Calu3 (cell line): ENCODE measurements at places on chromosomes 7 and 10. TPM values are rescaled to one million over a fixed set of nuclear protein-coding genes. Genes with fewer than 3 reads are reported as not detected.

DNA sequence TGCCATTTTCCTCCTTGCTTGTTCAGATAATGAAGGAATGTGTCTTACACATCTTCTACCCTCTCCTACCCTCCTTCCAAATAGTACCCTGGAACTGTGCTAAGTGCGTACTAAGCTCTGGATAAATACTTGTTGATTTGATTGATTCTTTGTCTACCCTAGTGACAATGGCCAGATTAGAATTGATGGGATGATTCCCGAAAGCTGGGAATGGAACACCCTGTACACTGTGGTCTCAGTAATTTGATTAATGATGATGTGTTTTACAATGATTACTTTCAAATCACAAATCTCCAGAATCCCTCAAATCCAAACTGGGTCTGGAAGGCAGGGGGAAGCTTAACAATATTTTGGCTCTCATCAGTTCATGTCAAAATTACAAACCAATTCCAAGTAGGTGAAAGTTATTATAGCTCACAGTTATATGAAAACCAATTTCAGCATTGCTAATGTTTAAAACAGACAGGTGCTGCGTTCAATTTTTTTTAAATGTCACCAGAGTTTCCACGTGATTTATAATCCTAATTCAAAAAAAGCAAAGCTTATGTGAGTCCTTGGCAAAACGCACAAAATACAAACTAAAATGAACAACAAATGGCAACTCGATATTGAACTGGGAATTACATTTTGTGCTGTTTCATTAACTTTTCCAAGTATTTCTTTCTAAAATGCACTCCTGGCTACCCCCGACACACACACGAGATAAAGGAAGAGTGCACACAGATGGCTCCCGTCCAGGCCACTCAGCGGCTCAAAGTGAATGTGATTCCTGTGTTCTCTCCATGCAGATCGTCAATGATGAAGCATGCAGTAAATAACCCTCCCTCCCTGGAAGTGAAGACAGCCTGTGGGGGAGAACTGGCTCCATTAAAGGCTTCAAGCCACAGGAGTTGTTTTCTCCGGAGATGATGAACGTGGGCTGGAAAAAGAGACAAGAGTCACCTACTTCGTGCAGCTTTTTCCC is 21.7 kb upstream of the ADRB1 start:
- H3K27ac ChIP-seq: no peak overlapping the region
- H3K4me1 ChIP-seq: peaks cover 32% of the 10 kb centered on the region
- no peak for DNase-seq
- no peaks in the 10 kb centered on the region for H3K36me3 ChIP-seq
- peaks cover 12% of the 10 kb centered on the region for H3K27me3 ChIP-seq
- no peak overlapping the region for H3K4me3 ChIP-seq

DNA sequence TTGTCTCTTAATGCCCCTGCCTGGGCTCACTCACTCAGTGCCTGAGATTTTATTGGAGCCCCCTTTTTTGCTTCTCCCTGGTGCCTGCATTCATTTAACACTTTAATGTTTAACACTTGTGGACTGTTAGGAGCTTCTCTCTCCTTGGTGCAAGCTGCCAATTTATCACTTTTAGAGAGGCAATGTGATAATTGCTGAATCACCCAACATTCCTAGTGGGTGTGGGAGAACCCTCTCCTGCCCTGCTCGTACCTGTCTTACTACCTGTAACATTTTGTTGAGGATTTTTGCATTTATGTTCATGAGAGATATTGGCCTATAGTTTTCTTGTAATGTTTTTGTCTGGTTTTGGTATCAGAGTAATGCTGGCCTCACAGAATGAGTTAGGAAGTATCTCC is 13.2 kb downstream of the STAM start:
- peak overlapping the region; percentile 49 for H3K4me3 ChIP-seq
- no peaks in the 10 kb centered on the region for H3K27me3 ChIP-seq
- peak overlapping the region; percentile 82 for H3K27ac ChIP-seq
- H3K4me1 ChIP-seq: peaks cover 39% of the 10 kb centered on the region
- H3K36me3 ChIP-seq: no peaks in the 10 kb centered on the region

DNA sequence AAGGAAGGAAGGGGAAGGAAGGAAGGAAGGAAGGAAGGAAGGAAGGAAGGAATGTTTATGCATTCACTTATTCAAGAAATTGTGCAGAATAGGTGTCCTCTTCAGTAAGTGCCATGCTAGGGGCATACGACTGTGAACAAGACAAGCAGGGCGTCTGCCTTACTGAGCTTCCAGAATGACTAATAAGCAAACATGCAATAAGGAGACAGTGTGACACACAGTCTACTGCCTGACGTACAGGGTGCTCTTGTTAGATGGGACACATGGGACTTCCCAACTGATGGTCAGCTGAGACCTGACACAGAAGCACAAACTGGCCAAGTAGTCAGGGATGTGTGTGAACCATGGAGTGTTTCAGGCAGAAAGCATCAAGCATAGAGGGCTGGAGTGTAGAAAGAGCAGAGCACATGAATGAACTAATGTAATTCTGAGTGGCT is 18.2 kb downstream of the DNAJC12 start:
- peak overlapping the region; percentile 1 for H3K4me3 ChIP-seq
- peak; percentile 57 for DNase-seq
- H3K27ac ChIP-seq: peak overlapping the region; percentile 75
- H3K36me3 ChIP-seq: no peaks in the 10 kb centered on the region

GRCh38 chr10:78313636-78314035 is 280.0 kb downstream of the RPS24 start:
- H3K4me3 ChIP-seq: no peak overlapping the region
- no peaks in the 10 kb centered on the region for H3K4me1 ChIP-seq
- no peak for DNase-seq
- H3K36me3 ChIP-seq: no peaks in the 10 kb centered on the region
- peaks cover 96% of the 10 kb centered on the region for H3K27me3 ChIP-seq
- no peak overlapping the region for H3K27ac ChIP-seq

- no peak overlapping the region for H3K4me3 ChIP-seq
- H3K27me3 ChIP-seq: peaks cover 69% of the 10 kb centered on the region
- no peaks in the 10 kb centered on the region for H3K36me3 ChIP-seq
- DNase-seq: no peak
- peaks cover 11% of the 10 kb centered on the region for H3K4me1 ChIP-seq
Measured at GRCh38 chr7:1608318-1608717, 38.5 kb upstream of the PSMG3 start.

GRCh38 chr10:126421756-126422256 is 33.5 kb upstream of the ADAM12 start:
- H3K4me3 ChIP-seq: no peak overlapping the region
- H3K4me1 ChIP-seq: peaks cover 7% of the 10 kb centered on the region
- H3K36me3 ChIP-seq: no peaks in the 10 kb centered on the region
- H3K27me3 ChIP-seq: peaks cover 13% of the 10 kb centered on the region

DNA sequence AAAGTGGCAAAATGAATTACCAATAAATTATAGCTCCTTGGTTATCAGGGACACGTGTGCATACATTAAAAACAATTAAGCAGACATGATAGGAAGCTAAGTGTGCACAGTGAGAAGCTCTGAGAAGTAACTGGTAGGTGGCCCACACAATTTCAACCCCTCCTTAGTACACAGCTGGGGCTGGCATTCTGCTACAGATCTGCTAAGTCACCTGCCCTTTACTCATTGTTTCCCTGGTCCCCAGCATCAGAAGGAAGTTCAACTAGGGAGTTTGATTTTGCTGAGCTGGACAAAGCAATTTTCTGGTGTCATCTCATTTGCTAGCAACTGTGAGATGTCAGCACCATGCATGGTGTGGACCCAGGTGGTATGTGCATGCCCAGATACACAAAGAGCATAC is 424.1 kb upstream of the NPVF start:
- no peak overlapping the region for H3K27ac ChIP-seq
- peaks cover 93% of the 10 kb centered on the region for H3K27me3 ChIP-seq
- DNase-seq: no peak
- H3K4me3 ChIP-seq: no peak overlapping the region

- H3K4me3 ChIP-seq: peak overlapping the region; percentile 69
- DNase-seq: no peak
- H3K27ac ChIP-seq: peak overlapping the region; percentile 63
- H3K4me1 ChIP-seq: peaks cover 19% of the 10 kb centered on the region
- H3K27me3 ChIP-seq: no peaks in the 10 kb centered on the region
Measured at GRCh38 chr7:23477157-23477499, 6.8 kb upstream of the IGF2BP3 start.

GRCh38 chr10:30433730-30434272 is at the start of gene MAP3K8:
MAP3K8 (plus strand) TSS chr10:30434184; CDS start chr10:30438939, 4,755 bp downstream.
- H3K4me1 ChIP-seq: peaks cover 39% of the 10 kb centered on the region
- H3K36me3 ChIP-seq: peaks cover 57% of the 10 kb centered on the region
- H3K4me3 ChIP-seq: peak within 1 kb of the TSS; percentile 96

DNA sequence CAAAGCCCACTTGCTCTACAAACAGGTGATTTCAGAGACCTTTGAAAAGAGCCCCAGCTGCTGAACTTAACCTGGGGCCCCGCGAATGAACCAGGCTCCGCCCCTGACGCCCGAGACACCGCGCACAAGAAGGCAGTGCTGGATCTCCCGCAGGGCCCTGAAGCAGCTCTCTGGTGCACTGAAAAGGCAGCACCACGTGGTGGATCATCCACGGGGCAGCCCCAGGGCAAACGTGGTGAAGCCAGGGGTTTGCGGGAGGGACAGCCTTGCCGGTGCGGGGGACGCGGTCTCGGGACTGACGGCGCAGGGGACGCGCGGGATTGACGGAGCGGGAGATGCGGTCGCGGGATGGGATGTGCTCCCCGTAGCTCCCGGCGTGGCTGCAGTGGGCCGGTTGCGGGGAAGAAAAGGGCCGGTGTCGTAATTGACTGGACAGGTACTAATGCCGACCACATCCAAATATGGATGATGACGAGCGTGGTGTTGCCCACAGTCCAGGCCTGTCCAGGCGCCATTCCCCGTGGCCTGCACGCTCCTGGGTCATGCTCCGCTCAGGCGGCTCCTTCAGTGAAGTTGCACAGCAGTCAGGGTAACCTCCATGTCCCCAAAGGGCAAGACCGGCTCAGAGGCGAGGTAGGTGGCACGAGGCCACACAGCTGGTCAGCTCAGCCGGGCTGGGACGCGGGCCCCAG is 421.1 kb downstream of the DNAJB6 start:
- no peak for DNase-seq
- H3K27me3 ChIP-seq: no peaks in the 10 kb centered on the region
- no peaks in the 10 kb centered on the region for H3K36me3 ChIP-seq
- H3K4me1 ChIP-seq: no peaks in the 10 kb centered on the region
- H3K27ac ChIP-seq: no peak overlapping the region

GRCh38 chr10:30529373-30529998 is 95.5 kb downstream of the MAP3K8 start:
- no peak for DNase-seq
- no peaks in the 10 kb centered on the region for H3K36me3 ChIP-seq
- H3K27me3 ChIP-seq: no peaks in the 10 kb centered on the region
- peaks cover 29% of the 10 kb centered on the region for H3K4me1 ChIP-seq

GRCh38 chr7:44291733-44292419 is 33.5 kb downstream of the CAMK2B start:
- H3K27ac ChIP-seq: no peak overlapping the region
- no peaks in the 10 kb centered on the region for H3K36me3 ChIP-seq
- H3K4me3 ChIP-seq: no peak overlapping the region
- H3K4me1 ChIP-seq: peaks cover 8% of the 10 kb centered on the region

DNA sequence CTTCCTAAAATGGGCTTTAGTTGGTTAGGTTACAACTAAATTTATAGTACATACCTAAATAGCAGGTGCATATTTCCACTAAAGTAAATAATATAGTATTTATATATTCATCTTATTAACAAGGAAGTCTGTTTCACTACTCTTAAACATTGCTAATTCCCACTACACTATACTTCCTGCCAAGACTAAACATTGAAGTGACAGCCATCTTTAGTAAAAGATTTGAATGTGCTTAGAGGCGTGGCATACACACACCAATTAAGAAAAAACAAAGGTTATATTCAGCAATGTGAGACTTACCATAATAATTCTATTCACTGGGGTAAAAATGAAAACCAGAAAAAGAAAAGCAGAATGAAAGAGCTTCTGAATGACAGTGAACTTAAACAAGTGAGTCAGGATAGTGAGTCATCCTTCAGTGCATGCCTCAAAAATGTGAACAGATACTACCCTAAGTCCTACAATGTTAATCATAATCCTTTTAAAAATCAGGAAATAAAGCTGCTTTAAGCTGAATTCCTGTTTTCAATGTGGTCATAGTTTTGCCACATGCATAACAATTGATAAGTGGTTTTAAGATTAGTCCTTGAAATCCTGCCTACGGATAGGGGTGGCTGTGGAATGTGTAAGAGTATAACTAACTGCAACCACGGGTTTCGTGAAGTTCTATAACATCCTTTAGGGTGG is 59.4 kb downstream of the USP6NL start:
- H3K27me3 ChIP-seq: no peaks in the 10 kb centered on the region
- peak overlapping the region; percentile 20 for H3K4me3 ChIP-seq
- peak overlapping the region; percentile 82 for H3K27ac ChIP-seq
- peak; percentile 24 for DNase-seq

DNA sequence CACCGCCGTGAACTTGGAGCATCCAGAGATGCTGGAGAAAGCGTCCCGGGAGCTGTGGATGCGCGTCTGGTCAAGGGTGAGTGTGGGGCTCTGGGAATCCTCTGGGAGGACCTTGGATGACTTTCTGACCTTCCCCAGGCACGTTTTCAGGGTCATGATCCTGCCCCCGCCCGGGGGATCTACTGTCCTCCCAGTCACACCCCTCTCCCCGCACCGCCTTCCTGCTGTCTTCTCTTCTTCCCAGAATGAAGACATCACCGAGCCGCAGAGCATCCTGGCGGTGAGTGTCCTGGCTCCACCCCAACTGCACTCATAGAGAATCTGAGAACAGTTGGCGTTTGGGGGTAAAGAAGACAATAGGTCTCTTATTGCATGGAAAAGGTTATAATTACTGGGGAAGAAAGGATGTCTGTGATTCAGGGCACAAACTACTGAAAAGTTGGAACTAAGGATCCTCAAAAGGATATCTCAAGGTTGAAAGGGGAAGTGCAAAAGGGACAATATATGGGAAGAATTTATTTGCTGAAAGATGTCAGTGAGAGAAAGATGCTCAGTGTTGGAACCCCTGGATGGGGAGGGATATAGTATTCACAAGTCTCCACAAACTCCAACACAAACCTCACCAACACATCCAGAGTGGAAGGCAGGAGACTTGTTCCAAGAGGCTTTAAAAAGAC is 1.9 kb downstream of the GSTK1 start:
- H3K36me3 ChIP-seq: peaks cover 52% of the 10 kb centered on the region
- H3K27me3 ChIP-seq: no peaks in the 10 kb centered on the region
- peak overlapping the region; percentile 97 for H3K4me3 ChIP-seq
- H3K27ac ChIP-seq: no peak overlapping the region

GRCh38 chr7:106384373-106384772 is 99.6 kb upstream of the NAMPT start:
- H3K27ac ChIP-seq: no peak overlapping the region
- H3K27me3 ChIP-seq: no peaks in the 10 kb centered on the region
- DNase-seq: no peak
- H3K36me3 ChIP-seq: no peaks in the 10 kb centered on the region
- no peak overlapping the region for H3K4me3 ChIP-seq

DNA sequence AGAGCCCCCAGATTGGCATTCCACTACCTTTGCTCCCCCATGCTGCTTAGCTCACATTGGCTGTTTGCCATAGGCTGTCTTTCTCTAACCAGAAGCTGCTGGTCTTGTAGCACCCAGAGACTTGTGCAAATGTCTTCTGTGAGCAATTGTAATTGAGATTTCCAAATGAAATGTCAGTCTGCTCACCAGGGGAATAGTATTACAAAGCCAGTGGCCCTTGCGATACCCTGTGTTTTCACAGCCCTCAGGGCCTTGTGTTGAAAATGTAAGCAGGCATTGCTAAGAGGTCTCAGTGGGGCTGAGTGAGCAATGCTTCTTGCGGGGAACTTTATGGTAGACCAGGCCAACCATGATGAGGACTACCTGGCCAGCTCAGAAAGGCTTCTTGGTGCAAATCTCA is 746.5 kb downstream of the LRMDA start:
- H3K36me3 ChIP-seq: no peaks in the 10 kb centered on the region
- no peak overlapping the region for H3K4me3 ChIP-seq
- no peak for DNase-seq
- no peaks in the 10 kb centered on the region for H3K4me1 ChIP-seq
- H3K27ac ChIP-seq: no peak overlapping the region
- no peaks in the 10 kb centered on the region for H3K27me3 ChIP-seq

Gene UPF2
- 31.6 and 33.7 TPM in 2 replicates for total RNA-seq

Gene GPR26
- not detected in 2 replicates for total RNA-seq
